HAP-1 (cell line): ENCODE measurements at places on chromosomes 3 and 15.

DNA sequence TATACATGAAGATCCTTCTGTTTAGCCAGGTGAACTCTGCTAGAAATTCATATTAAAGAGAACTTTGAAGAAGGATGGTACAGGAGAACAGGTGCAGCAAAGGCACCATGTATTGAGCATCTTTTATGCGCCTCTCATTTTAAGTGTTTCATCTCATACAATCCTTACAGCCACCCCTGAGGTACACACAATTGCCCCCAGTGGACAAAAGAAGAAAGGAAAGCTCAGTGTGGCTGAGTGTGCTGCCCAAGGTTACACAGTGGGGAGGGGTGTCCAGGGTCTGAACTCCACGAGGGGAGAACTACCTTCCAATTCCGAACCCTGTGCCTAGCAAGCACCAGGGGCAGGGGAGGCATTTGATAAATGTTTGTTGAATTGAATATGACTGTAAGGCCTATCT is 98.6 kb downstream of the MECOM start:
- DNase-seq, result no peak

GRCh38 chr3:8218353-8218940 is 283.2 kb upstream of the LMCD1 start:
- DNase-seq, result no peak

GRCh38 chr3:69531576-69532546 is 146.0 kb upstream of the FRMD4B start:
- no peak for DNase-seq

DNA sequence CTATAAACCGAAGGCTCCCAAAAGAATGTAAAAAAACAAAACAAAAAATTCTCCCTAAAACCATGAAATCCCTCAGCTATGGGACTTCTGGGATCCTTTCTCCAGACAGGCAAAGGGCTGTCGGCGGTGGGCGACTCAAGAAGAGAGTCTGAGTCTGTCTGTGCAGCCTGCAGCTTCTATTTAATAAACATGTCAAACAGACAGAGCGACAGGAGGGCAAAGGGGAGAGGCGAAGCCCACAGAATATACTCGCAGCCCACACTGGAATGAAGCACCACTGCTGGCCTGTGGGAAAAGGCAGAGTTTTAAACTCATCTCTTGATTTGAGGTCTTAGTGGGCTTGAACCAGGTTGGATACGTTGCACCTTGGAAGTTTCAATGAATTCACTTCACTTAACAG is 40.2 kb downstream of the ISL2 start:
- no peak for DNase-seq
